ENCODE measurements at places on chromosomes 1 and 21.

GRCh38 chr1:186654741-186655140 lies 25.5 kb downstream of the PTGS2 start:
- no peak for DNase-seq

DNA sequence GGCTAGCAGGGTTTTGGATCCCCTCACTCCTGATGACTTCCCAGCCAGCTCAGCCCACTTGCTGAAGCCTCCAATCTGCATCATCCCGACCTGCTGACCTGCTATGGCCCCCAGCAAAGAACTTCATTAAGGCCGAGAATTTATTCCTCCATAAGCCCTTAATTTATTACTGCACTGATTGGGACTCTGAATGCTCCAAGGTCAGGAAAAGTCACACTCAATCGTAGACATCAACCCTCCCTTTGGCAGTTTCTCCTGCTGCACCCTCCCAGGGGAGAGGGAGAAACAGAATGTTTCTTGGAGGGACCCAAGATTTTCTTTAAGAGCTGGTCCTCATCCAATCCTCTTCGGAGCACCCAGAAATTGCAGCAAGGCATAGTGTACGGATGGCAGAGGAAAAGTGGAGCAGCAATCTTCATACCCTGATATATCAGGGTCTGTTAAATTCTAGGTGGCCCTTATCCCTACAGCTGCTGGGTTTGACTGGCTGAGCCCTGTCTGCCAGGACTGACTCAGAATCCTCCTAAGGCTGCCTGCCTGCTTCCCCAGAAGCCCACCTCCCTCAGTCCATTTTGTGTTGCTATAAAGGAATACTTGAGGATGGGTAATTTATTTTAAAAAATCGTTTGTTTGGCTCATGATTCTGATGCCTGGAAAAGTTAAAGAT lies 62.2 kb downstream of the DMAP1 start:
- no peak for DNase-seq

DNA sequence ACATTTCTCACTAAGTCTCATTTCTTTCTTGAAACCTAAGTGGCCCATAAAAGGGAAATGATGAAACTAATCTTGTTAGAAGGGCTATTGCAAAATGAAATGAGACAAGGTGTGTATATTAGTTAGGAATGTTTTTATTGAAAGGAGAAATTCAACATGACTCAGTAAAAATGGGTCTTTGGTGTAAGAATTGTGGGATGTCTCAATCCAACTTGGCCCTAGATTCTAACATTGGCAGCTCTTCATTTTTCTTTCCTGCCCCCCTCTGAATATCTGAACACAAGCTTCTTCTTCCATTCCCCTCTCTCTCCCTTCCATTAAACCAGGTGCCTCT lies 26.8 kb upstream of the TARBP1 start:
- no peak for DNase-seq

- no peak for DNase-seq
Observed at GRCh38 chr1:235671992-235672391, 22.4 kb upstream of the GNG4 start.

GRCh38 chr1:198523182-198523950 lies 17.1 kb downstream of the ATP6V1G3 start:
- DNase-seq = peak; percentile 24

DNA sequence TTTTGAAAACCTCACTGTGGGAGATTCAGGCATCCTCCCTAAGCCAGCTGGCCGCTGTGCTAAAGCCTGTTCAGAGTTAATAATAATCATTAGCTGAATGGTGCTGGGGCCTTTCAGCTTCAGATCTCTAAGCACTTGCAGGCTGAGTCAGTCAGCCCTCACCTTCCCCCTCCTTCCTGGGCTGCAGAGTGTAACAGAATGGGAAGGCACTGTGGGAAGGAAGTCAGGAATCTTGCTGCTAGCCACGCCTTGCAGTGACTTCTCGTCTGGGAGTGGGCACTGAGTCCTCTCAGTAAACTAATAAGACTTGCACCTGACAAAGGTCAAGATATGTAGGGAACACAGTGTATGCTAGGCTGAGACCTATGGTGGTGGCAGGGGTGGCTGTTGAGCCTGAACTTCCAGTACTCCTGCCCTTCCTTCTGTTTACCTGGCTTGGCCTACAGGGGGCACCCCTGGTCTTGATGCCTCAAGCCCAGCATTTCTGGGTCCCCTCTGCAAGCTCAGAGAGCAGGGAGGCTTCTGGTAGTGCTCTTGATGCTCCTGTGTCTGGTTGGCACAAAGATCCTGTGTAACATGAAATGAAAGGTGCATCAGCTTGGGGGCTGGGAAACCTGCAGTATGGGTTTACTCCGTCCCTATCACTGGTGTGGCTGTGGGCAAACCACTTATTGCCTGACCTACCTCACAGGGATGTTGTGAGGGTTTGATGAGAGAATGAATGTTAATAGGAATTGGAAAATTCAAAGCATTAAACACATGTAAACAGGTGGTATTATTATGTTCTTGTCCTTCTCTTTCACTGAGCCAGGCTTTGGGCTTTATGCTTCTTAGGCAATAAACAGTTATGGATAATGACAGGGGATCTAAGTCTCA lies 6.0 kb downstream of the CYB561D1 start:
- DNase-seq = no peak

- DNase-seq = no peak
Observed at GRCh38 chr1:75092141-75092540, 42.0 kb upstream of the LHX8 start.

GRCh38 chr1:58786184-58786926 lies 2.5 kb upstream of the JUN start:
- DNase-seq = no peak

DNA sequence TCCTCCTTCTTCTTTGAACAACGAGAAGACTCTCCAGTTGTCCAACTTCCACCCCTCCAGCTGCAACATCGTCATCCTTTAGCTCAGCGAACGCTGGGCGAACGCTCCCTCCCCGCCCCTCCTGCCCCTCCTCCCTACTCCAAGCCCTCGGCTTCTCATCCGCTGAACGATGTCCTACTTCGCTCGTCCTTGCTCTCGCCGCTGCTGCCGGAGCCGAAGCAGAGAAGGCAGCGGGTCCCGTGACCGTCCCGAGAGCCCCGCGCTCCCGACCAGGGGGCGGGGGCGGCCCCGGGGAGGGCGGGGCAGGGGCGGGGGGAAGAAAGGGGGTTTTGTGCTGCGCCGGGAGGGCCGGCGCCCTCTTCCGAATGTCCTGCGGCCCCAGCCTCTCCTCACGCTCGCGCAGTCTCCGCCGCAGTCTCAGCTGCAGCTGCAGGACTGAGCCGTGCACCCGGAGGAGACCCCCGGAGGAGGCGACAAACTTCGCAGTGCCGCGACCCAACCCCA lies at the start of gene BCAN:
Gene BCAN, plus strand, starts transcription at position 357 of the 504 bp plus-strand sequence. CDS start 3,938 bp downstream, outside the sequence.
- no peak for DNase-seq

DNA sequence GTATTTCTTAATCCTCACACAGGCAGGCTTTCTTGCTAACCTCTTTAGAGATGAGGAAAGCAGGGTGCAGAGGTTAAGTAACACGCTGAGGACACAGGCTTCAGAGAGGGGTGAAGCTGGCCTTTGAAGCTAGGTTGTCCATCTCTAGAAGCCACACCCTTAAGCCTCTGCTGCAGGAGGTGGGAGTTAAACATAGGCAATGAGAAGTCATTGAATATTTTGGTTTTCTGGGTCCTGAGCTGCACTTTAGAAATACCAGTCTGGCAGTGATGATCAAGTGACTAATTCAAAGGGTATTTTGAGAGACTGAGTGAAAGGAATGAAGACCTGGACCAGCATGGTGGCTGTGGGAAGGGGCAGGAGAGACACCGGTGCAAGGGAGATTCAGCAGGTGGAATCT lies 9.9 kb downstream of the KCNJ15 start:
- no peak for DNase-seq

- DNase-seq = no peak
Observed at GRCh38 chr1:206435445-206435844, 34.8 kb upstream of the IKBKE start.

DNA sequence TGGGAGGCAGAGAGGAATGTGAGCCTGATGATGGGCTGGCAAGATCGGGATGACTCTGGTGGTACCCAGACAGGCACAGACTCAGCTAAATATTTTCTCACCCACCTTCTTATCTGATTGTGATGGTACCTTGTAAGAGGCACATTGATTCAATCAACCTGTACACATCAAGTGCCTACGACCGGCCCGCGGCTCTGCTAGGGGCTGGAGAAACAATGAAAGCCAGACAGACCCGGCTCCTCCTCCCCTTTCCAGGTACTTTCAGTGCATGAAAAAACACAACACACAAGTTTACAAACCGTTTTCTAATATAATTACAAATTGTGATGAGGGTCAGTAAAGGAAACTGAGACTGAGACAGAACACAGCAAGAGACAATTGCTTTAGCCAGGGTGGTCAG lies 115.0 kb downstream of the LACTBL1 start:
- DNase-seq = no peak

GRCh38 chr1:220420726-220421125 lies 107.2 kb upstream of the MARK1 start:
- DNase-seq = no peak

Measured in activated CD4-positive, alpha-beta T cell treated with anti-CD3 and anti-CD28 coated beads, Interleukin-2, amount 50 U/mL, for 24 hours (primary cell).